Mammary epithelial cell (primary cell): ENCODE measurements at places on chromosomes 7 and 10. TPM values are rescaled to one million over a fixed set of nuclear protein-coding genes. Genes with fewer than 3 reads are reported as not detected.

- DNase-seq, result peak; percentile 65
Measured at GRCh38 chr7:133545618-133546017, 292.7 kb downstream of the EXOC4 start.

GRCh38 chr7:476736-477360, 42.8 kb downstream of the PDGFA start:
- DNase-seq, result no peak

DNA sequence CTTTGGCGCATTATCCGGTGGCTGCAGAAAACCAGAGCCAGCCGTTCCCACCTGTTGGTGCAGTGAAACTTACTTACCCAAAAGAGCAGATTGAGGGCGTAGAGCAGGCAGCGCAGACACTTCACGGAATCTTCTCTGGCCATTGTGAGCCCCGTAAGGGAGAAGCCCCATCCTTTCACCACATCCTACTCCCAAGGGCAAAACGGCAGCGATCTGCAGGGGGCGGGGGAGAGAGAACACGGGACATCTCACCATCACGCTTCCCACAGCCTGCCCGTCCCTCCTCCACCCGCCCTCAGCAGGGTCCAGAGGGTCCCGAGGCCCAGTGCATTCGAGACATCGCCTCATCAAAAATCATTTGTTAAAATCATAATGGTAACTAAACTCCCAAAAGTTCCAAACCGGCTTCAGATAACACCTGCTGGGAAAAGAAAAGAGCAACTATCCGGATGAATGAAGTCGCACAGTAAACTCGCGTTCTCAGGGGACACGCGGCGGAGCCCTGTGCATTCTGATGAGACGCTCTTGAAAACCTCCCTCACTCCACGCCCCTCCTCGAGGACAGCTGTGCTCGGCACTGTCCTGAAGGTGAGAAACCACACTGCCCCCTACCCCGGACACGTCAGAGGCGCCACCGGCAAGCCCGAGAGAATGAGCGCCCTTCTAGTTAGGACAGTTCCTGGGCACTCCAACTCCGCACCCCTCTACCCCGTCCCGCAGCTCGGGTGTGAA, 1.2 kb downstream of the TSPAN12 start:
- peak; percentile 2 for DNase-seq

DNA sequence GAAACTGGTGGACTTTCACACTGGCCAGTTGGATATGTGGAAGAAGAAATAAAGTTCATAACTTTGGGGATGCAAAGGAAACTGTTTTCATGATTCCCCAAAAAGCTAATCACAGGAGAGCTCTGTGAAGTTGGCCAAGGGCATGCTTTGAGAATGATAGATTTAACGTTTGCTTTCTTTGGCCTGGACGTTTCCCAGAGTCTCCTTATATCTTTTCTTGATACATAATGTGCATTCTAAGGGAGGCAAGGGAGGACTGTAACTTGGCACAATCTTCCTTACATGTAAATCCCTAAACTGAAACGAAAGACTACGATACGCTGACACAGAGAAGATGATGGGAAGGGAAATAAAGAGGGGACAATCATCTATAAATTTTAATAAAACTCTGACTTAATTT, 176.5 kb upstream of the INHBA start:
- no peak for DNase-seq

DNA sequence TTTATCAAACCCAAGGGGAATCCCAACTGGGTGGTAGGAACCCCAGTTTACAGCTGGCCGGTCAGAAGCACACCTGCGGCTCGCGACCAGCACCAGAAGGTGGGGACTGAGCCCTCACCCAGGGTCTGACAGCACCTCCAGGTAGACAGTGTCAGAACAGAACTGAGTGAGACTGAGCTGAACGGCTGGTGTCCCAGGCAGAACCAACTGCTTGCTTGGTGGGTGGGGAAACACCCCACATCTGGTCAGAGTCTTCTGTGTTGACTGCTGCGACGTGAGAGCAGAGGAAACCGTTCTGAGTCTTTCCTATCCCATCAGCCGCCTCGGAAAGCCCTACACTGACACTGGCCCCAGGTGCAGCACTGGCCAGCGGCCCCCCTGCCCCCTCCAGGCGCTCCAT, 160.7 kb downstream of the MAD1L1 start:
- no peak for DNase-seq

DNA sequence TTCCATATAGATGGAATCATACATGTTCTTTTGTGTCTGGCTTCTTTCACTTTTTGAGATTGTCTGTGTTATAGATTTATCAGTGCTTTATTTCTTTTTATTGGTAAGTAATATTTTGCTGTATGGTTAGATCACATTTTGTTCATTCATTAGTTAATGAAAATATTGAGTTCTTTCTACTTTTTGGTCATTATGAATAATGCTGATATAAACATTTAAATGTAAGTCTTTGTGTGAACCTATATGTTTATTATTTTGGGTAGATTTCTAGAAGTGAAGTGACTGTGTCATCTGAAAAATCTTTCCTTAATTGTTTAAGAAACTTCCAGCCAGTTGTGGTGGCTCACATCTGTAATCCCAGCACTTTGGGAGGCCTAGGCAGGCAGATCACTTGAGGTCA, 11.4 kb upstream of the VWDE start:
- no peak for DNase-seq

DNA sequence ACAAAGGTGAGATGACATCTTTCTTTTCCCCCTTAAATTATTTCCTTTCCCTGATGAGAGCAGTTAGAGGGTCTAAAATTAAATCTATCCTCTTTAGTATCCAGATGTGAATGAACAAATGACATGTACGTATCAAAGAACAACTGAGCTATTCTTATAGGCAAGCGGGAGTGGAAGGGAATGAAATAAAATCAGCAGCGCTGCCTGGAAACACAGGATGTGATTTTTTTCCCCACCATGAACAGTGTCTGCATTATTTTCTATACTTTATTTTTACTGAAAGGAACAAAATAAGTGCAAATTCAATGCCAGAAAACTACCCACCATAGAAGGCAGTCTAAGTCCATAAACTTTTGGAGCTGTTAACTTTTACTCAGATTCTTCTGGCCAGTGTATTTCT, 40.6 kb downstream of the SLC26A4 start:
- no peak for DNase-seq

DNA sequence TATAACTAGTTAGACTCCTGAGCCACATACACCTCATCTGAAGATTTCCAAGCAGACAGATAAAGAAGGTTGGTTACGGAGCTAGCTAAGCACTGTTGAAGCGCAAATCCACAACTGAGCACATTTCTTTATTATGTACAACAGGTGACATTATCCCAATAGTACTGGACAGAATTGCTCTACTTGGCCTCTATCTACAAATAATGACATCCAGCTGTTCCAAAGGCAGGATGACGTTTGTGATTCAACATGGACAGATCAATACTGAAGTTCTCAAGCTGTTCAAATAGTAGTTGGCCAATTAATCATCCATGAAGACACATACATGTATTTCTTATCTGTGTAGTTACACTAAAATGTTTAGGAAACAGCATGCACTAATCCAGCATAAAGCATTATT, 101.0 kb downstream of the UBE2H start:
- no peak for DNase-seq

DNA sequence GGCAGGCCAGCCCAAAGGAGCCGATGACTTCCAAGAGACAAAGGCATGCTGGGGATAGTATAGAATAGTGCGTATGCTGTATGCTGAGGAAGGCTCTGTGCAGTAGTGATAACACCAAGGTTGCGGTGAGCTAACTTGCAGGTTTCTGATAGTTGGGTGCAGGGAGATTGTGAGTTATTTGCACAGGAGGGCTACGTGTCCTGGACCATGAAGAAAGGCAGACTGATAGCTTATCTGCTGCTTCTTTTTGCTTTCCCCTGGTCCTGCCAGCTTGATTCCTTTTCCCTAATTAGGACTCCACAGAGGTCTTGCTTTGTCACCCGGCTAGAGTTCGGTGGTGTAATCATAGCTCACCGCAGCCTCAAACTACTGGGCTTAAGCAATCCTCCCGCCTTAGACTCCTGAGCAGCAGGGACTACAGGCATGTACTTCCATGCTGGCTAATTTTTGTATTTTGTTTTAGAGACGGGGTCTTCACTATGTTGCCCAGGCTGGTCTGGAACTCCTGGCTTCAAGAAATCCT, 43.9 kb upstream of the ARHGAP12 start:
- DNase-seq, result no peak

DNA sequence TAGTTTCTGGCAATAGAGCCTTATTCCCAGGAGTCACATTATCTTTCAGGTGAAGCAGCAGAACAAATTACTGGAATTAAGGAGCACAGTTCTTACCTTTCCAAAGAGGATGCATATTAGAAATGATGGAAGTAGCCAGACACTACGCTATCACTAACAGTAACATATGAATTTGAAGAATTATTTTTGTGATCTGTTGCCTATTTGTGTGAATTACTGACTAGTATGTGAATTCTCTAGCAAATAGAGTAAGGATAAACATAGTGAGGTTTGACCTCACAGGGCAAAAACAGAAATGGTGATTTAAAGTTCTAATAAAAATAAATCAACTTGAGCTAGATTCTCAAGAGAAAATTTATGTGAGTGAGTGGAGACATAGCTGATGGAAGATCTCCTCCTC, 1299.3 kb downstream of the XPNPEP1 start:
- no peak for DNase-seq

DNA sequence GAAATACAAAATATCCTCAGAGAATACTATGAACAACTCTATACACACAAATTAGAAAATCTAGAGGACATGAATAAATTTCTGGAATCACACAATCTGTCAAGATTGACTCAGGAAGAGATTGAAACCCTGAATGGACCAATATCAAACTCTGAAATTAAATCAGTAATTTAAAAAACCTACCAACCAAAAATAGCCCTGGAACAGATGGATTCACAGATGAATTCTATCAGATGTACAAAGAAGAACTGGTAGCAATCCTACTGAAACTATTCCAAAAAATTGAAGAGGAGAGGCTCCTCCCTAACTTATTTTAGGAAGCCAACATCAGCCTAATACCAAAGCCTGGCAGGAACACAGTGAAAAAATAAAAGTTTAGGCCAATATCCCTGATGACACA, 190.0 kb downstream of the HPSE2 start:
- DNase-seq, result no peak

- no peak for DNase-seq
Measured at GRCh38 chr7:25562673-25563182, 334.4 kb upstream of the NPVF start.

DNA sequence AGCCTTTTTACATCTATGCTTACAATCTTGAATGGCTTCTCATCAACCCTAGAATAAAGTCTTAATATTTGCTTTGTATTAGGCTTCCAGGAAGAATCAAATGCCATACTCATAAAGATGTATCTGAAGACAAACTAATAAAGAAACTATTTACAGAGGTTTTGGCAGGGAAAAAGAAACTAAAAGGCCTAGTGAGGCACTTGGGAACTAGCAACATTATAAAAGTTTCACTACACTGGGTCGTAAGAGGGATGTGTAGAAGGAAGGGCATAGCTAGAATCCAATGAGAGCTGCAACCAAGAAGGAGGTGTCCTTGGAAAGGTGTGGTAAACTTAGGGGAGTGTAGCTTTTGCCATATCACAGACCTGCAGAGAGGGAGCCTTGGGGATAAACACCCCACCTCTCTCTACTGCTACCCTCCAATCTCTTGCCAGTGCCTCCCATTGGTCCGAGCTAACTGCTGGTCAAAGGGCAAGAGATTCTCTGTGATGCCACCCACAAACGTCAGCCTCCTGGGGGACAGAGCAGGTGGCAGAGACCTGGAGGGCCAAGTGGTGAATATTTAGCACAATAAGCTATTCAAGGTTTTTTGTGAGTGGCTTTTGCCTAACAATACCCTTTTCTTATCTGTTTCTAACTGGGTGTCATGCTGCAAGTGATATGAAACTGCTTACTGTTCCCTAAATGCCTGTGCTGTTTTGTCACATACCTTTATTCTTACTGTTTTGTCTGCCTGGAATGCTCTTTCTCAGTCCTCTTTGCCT, 60.7 kb downstream of the CPED1 start:
- no peak for DNase-seq

GRCh38 chr7:39691821-39692220, 68.4 kb downstream of the RALA start:
- peak; percentile 36 for DNase-seq

GRCh38 chr7:32958046-32959025, 1.1 kb downstream of the FKBP9 start:
- DNase-seq, result peak; percentile 65

DNA sequence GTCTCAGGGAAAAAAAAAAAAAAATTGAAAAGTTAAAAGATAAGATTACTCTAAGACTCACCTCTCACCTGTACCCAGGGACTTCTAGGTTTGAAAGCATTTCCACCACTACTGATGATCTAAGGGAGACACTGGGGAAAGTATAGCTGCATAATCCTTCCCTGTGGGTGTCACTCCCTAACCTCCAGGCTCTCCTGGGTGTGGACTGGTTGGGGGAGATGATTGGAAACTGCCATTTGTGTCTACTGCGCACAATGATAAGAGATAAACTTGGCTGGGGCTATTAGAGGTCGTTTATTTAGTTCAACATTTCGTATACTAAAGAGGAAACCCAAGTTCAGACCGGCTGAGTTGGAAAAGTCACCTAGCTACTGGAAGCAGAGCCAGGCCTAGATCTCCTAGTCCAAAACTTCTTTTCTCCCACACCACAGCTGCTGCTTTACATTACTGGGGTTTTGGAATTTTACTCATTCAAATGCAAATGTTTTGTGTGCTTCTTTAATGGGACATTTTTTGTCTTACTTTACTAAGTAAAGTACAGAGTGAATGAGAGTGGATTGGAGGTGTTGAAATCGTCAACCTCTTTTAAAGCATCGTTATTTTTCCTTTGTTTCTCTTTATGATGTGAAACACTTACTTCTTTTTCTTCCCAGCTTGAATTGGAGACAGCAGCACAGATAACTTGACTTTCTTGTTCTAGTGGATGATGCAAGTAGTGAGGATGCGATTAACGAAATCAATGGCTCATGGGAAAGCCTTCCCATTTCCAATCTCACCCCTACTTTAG, 22.3 kb upstream of the SEC61G start:
- DNase-seq, result no peak

DNA sequence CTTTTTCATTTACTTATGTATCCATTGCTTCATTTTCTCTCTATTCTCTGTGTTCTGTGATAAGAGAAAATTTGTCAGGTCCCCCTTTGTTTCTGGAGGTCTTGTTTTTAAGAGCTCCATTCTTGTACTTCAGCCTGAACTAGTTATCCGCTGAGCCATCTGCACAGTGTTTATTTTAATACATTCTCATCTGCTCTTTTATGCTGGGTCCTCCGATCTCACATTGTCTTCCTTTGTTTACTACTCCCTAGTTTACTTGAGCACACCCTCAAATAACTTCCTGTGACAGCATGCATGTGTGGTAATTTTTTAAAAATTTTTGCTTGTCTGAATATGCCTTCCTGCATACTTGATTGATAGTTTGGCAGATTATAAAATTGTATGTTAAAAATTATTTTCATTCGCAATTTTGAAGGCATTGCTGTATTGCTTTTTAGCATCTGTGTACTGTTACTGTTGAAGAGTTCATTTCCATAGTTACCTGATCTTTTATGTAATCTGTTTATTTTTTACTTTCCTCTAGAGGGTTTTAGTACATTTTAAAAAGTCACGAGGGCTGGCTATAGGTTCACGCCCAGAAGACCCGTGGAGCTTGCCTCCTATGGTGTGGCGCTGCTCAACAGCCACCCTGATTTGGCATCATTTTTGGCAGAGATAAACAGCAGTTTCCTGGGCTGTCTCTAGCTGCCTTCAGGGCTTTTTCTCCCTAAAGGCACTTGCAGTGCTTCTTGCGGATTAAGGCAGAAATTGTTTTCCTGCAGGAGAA, 31.9 kb downstream of the RSBN1L start:
- DNase-seq, result no peak

Gene BTRC
- total RNA-seq, result 12.3 TPM

Gene ASAH2
- 1.2 TPM for total RNA-seq

Gene ABI1
- 66.2 and 72.6 TPM in 2 replicates for total RNA-seq

Gene ANXA8
- 336 TPM for total RNA-seq
